ENCODE measurements at places on chromosomes 16 and 17. TPM values are rescaled to one million over a fixed set of nuclear protein-coding genes. Genes with fewer than 3 reads are reported as not detected.

GRCh38 chr16:56866955-56867830, 2.2 kb downstream of the SLC12A3 start:
- peak; percentile 81 for DNase-seq

DNA sequence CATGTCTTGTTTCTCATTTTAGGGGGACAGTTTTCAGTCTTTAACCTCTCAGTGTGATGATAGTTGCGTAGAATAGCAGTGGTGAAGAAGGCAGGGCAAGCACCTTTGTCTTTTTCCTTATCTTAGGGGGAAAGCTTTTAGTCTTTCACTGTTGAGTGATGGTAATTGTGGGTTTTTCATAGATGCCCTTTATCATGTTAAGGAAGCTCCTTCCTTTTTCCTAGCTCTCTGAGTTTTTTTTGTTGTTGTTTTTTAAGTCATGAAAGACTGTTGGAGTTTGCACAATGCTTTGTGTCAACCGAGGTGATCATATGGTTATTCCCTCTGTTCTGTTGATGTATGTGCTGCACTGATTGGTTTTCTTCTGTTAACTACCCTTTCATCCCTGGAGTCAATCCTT, 15.7 kb downstream of the NOL11 start:
- DNase-seq = no peak

- DNase-seq = no peak
These were observed 17.5 kb downstream of the GUCY2D start for GRCh38 chr17:8019665-8020650.

GRCh38 chr17:32141679-32142037, 644 bp upstream of the RHOT1 start:
- no peak for DNase-seq

GRCh38 chr16:88970539-88971065, 6.4 kb downstream of the CBFA2T3 start:
- DNase-seq = peak; percentile 36

DNA sequence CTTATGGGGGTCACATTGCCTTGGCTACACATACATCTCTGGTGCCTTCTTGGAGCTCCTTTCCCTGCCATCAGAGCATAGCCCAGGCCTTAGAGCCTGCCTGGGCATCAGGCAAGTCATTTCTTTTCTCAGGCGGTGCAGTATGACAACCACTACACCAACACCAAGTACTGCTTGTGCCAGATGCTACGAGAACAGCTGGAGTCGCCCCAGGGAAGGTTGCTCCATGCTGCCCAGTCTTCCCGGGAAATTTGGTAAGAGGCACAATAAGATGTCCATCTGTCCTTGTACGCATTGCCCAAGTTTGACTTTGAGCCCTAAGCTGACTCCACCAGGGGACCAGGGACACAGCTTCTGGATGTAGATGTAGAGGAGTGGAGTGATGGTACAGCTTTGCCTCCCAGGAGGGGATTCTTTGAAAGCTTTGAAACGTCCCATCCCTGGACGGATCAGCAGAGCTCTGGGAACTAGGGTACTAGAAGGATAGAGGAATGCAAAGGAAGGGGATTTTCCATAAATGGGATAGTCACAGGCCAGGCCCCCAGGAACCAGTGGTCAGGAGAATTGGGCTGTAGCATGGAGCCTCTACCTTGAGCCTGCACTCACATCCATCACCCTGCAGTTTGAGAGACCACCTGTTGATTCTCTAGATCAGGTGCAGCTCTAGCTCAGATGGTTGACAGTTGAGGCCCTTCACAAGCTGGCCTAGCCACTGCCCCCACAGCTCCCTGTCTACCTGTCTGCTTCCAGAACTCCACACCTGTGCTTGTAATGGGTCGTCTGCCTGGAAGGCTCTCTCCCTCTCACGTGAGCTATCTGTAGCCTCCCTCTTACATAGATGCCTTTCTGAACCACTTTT, 11.0 kb upstream of the NFATC3 start:
- peak; percentile 32 for DNase-seq

- DNase-seq = no peak
These were observed 44.6 kb downstream of the SMIM36 start for GRCh38 chr17:55466671-55467070.

DNA sequence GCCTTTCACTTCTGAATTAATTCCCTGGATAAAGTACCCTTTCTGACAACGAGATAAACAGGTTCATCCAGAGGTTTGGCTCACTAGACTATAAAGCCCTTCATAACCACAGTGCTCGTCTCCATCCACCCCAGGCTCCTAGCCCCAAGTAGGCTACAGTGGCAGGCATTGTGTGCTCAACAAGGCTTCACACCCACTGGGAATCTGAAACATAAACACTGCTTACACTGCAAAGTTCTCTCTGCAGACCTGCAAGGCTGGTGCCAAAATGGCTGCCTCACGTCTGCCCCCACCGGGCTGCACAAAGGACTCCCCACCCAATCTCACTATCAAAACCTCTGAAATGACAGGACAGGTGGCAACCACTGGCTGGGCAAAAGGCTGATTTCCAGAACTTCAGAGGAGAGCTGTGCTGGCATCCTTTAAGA, 5.1 kb upstream of the HLF start:
- DNase-seq = no peak

DNA sequence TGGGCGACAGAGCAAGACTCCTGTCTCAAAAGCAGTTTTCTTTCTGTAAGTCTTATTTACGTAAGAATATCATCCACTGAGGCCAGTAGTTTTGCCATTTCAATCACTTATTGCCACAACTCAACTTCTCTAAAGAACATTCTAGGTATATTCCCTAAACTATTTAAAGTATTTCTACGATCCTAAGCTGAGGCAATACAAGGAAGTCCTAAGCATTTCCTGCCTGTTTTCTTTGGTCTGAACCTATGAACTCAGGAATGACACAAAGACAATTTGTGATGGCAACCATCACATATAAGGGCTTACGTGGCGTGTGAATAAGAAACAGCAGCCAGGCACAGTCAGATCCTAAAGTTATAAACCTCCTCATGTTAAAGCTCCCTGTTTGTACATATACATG, 14.2 kb downstream of the USP36 start:
- DNase-seq = no peak

- DNase-seq = no peak
These were observed 47.3 kb downstream of the GDE1 start for GRCh38 chr16:19474617-19475016.

- no peak for DNase-seq
These were observed 30.0 kb upstream of the CLEC18A start for GRCh38 chr16:69921127-69921526.

DNA sequence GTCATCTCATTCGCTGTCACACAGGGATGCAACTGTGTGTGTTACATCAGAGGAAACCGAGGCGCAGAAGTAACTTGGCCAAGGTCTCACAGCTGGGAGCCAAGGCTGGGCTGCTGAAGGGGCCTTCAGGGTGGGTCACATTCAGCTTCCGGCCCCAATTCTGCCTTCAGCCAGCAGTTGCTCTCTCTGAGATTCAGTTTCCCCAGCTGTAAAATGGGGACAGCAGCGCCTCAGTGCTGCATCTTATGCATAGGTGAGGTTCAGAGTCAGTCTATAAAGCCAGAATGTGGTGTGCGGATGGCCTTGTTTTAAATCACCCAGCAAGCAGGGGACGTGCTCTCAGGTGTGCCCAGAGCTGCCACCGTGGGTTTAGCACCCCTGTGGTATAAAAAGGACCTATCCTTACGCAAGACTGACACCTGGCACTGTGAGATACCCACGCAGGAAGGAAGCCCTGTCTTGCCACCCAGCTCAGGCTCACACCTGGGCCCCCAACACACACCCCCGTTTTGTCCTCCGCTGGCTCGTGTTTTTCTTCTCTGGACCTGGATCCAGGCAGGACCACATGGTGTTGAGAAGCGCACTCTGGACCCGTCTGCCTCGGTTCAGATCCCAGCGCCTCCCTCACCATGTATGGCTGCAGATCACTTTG, 94.6 kb upstream of the GSE1 start:
- DNase-seq = no peak

DNA sequence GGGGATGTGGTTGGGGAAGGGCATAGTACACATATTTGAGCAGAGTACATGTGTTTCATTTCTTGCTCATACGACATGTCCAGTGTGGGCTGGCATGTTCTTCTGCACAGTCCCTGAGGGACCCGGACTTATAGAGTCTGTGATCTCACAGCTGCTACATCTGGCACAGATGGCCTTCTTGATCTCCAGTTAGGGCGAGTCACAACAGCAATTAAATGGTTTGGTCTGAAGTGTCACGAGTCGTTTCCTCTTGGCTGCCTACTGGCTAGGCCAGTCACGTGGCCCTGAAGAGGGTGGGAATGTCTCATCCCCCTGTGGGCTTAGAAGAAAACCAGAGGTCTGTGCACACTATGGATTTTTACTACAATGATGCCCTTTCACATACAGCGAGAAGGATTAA, 443.6 kb downstream of the WWOX start:
- no peak for DNase-seq

GRCh38 chr17:50183421-50183994, 17.7 kb downstream of the SGCA start:
- peak; percentile 54 for DNase-seq

- no peak for DNase-seq
These were observed 59.4 kb downstream of the RTN4RL1 start for GRCh38 chr17:1965556-1966273.

- no peak for DNase-seq
These were observed 24.2 kb downstream of the IGSF6 start for GRCh38 chr16:21628121-21628726.

The CD300H gene
- not detected for total RNA-seq

The ACSM3 gene
- total RNA-seq = 76.3 TPM

The IL21R gene
- total RNA-seq = 28.5 TPM

The EMC8 gene
- total RNA-seq = 32.9 TPM

The HBQ1 gene
- total RNA-seq = not detected

The TXNL4B gene
- total RNA-seq = 16.1 TPM

The NPIPA3 gene
- 6.1 TPM for total RNA-seq

The CMTM2 gene
- total RNA-seq = not detected
